Muscle of arm (tissue), 14 donors: ENCODE measurements at places on chromosomes 12 and 14. TPM values are rescaled to one million over a fixed set of nuclear protein-coding genes. Genes with fewer than 3 reads are reported as not detected.

GRCh38 chr12:47311010-47311409 lies 231.3 kb upstream of the AMIGO2 start:
- DNase-seq = no peak

The SLC39A2 gene
- polyA plus RNA-seq = not detected

GRCh38 chr14:79193689-79194477 lies 1017.4 kb downstream of the DIO2 start:
- no peak for DNase-seq

DNA sequence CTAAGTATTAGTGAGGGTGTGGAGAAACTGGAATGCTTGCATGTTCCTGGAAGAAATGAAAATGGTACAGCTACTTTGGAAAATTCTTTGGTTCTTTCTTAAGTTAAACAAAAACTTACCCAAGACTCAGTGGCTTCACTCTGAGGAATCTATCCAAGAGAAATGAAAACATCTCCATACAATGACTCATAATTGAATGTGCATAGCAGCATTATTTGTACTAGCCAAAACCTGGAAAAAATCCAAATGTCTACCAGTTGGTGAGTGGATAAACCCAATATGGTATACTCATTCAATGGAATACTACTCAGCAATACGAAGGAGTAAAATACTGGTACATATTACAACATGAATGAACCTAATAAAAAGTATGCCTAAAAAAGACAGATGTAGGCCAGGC lies 18.0 kb upstream of the CRACR2A start:
- no peak for DNase-seq

GRCh38 chr12:115979851-115980250 lies 297.6 kb downstream of the MED13L start:
- no peak for DNase-seq

GRCh38 chr12:75955251-75955650 lies 76.3 kb downstream of the PHLDA1 start:
- no peak for DNase-seq

DNA sequence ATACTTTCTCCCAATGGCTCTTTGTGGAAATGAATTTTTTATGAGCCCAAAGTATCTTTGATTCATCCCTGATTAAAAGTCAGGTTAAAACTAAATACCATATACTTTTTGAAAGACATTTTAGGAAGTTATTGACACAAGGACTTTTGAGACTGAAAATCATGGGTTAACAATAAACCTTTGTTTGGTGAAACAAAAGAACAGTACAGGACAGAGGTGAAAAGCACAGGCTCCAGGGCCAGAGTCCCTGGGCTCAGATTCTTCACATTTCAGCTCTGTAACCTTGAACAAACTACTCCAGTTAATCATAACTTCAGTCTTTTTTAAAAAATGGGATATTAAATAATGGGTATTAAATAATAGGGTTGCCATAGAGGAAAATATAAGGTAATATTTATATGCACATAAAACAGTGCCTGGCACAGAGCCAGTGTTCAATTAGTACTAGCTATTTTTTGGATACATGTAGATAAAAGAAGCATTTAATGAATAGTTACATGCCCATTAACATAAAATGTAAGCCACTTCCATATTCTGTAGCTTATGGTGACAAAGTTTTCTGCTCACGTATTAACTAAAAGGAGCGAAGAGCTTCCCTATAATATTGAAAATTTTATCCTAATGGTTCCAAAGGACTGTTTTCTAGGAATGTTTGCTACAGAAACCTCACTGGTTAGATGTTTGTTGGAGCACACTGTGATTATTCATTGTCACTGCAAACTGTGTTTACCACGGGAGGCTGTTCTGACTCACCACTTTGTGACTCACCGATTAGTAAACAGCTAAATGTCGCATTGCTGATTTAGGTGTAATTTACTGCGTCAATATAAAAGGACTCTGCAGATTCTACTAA lies 255.4 kb downstream of the DAD1 start:
- no peak for DNase-seq

- no peak for DNase-seq
These were observed 28.6 kb downstream of the TPH2 start for GRCh38 chr12:71967211-71967610.

- no peak for DNase-seq
These were observed 54.4 kb downstream of the GPR137C start for GRCh38 chr14:52607061-52607460.

GRCh38 chr12:89205517-89205916 lies 146.8 kb downstream of the DUSP6 start:
- DNase-seq = no peak

The OTX2 gene
- not detected for polyA plus RNA-seq

The KRT78 gene
- 4.3 TPM for polyA plus RNA-seq

DNA sequence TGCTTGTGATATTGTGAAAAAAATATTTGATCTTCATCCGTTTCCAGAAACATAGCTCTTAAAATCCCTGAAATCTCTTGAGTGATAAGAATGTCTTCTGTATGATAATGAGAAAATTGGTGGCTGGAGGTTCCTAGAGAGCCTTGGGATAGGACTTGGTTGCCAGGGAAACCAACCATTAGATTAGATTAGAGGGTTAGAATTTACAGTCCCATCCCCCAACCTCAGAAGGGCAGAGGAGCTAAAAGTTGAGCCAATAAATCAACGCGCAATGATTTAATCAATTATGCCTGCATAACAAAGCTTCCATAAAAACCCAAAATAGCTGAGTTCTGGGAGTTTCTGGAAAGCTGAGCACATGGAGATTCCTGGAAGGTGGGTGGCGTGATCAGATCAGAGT lies 10.6 kb downstream of the SEL1L start:
- DNase-seq = no peak

The GNG2 gene
- 62.0 TPM for polyA plus RNA-seq

- no peak for DNase-seq
These were observed 10.4 kb downstream of the NCOR2 start for GRCh38 chr12:124556896-124557501.

DNA sequence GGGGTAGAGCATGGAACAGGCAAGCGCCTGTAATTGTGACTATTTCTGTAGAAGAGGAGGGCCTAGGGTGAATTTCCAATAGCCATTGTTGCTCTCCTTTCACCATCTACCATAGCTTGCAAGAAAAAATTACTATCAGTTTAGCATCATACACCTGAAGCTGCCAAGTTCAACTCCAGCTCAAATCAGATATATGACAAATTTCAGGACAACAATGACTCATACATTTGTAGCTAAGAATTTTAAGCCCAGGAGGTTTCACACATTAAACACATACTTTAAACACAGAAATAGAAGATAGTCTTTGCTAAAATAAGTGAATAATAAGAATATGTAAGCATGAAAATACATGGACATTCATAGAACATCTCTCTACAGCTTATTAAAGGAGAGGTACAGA lies 17.6 kb upstream of the G2E3 start:
- DNase-seq = no peak

The ASB2 gene
- 10.5 TPM for polyA plus RNA-seq
